ENCODE measurements at places on chromosomes 16 and 17.

DNA sequence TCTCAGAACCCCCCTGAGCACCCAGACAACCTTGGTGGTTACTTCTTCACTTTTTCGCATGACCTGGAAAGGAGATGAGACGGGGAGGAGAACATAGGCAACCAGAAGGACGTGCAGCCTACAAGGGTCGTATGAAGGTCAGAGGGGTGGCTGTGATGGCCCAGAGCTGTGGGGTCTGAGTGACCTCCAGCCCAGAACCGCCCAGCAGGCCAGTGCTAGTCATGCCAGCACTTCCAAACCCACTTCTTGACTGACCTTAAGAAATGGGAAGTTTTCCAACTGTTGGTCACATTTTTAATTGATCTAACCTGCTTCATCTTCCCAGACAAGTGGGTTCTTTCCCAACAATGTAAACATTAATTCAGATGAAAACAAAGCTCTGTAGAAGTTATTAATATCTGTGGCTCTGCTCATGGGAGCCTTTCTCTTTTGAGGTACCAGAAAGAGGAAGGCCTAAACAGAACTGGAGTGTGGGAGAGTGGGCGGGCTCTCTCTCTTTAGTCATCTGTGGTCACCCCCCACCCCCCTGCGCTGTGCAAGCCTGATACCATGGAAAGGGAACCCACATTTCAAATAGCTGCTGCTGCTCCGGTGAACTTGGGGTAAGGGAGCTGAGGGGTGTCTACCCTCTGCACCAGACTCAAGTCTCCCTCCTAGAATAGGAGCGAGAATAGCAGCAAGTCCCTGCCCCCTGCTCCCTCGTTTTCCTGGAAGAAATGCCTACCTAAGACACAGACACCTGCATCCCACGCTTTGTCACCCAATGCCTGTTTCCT, 101.6 kb downstream of the RAB11FIP4 start:
- DNase-seq, result no peak

GRCh38 chr16:83393196-83393981, 414.4 kb upstream of the HSBP1 start:
- no peak for DNase-seq

DNA sequence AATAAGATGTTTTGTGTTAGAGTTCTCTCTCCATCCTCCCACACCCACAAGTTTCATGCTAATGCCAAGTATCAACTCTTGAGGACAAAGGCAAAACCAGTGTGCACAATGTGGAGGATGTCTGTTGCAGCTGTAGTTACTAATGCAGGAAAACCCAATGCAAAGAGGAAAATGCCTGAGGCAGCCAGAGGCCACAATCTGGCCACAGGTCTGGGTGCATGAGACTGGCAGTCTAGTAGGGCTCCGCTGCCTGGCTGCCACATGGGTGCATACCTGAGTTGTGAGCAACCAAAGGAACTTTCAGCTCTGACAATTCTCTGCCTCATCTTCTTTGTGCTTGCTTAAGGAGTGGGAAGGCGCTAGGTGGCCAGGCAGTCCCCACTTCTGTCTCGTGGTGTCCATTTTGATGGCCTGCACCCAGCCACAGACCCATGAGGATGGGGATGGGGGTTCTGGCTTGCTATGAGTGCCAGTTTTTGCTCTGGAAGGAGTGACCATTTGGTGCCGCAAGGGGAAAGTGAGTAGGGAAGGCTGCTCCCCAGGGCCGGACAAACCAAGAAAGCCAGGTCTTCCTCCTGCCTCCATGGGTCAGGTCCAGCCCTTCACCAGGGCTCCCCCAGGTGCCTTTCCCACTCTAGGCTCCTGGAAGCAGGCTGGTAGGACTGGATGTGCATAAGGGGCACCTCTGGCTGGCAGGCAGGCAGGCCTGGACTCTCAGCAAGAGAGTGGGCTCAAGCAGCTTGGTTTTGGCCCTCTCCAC, 4.2 kb upstream of the GFOD2 start:
- DNase-seq, result no peak

GRCh38 chr17:34635876-34636275, 56.5 kb downstream of the TMEM132E start:
- DNase-seq, result no peak

DNA sequence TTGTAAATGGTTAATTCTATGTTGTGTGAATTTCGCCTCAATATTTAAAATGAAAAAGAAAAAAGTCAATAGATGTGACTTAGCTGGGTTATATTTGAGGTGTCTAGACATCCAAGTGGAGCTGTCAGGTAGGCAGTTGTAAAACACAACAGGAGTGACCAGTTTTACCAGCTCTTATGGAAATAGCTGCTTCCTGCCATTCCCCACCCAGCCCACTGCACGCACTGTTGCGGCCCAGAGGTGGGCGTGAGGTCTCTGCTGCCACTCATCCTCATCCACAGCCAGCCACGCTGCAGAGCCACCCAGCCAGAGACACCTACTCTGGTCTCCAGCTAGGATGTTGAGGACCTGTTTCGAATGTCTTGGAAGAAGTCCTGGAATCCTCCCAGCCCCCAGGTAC, 3.4 kb upstream of the CARD14 start:
- no peak for DNase-seq

DNA sequence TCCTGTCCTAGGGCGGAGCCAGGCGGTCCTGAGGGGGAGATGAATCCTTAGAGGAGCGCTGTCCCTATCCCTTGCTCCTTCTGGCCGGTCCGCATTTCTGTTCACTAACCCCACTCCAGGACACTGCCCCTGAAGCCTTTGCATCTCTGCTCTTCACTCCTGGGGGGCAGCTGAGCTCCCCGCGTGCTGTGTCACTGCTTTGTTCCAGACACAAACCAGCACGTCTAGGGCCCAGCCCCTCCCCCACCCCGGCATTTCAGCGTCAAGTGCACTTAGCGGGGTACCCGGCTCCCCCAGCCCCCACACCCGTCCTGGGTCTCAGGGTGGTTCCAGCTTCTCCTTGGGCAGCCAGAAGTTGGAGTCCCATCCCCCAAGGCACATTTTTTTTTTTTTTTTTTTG, 8.9 kb downstream of the CORO6 start:
- peak; percentile 73 for DNase-seq

- no peak for DNase-seq
These were observed 364.8 kb upstream of the RBFOX1 start for GRCh38 chr16:6967796-6968320.

GRCh38 chr17:41652461-41652970, 28.1 kb upstream of the KRT17 start:
- DNase-seq, result no peak

- DNase-seq, result no peak
These were observed 45.1 kb upstream of the MLYCD start for GRCh38 chr16:83853834-83854233.

DNA sequence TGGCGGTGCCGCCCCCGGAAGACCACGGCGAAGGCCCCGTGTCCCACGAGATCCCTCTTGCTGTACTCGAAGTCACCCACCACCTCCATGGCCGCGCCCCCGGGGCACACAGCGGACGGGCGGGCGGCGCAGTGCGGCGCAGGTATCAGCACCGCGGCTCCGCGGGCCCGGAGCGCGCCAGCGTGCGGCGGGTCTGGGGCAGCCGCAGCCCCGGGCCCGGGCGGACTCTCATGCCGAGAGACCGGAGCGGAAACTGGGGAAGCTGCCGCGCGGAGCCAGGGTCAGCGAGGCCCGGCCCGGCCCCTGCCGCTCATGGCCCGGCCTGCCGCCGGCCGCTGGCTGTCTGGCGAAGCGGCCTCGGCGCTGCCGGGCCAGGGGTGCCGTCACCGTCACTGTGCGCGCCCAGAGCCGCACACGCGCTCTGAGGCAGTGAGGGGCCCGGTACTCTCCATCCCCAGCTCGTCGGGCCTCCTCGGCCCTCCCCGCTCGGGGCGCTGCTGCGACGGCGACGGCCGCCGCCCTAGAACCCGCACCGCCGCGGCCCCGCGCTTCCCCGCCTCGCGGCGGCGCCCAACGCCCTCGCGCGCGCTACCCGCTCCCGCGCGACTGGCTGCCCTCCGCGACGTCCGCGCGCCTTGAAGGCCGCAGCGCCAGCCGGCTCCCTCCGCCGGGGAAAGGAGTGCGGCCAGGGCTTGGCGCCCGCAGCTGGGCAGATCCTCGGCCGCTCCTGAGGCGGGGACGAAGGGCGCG, at the start of gene ULK2:
TSS of gene ULK2 (minus strand) at position 608 of the 750 bp plus-strand sequence. CDS start at position 89, 519 bp downstream.
- DNase-seq, result no peak
